T-helper 22 cell (primary cell): ENCODE measurements at places on chromosomes 1 and 21.

DNA sequence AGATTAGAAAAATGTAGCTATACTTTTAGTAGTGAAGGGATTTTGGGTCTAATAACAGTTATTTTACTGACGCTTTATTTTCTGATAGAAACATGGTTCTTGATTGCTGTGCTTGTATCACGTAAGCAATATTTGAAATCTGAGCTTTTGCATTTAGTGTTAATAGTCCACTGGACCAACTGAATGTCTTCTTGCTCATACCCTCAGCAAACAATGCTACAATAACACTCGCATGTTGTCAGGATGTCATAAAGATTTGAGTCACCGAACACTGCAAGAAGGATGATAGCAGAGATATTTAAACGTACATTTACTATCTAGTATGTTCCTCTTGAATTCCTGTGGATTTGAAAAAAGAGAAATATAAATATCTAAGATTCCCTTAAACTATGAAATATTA is 7.5 kb downstream of the DYRK1A start:
- no peak for DNase-seq

DNA sequence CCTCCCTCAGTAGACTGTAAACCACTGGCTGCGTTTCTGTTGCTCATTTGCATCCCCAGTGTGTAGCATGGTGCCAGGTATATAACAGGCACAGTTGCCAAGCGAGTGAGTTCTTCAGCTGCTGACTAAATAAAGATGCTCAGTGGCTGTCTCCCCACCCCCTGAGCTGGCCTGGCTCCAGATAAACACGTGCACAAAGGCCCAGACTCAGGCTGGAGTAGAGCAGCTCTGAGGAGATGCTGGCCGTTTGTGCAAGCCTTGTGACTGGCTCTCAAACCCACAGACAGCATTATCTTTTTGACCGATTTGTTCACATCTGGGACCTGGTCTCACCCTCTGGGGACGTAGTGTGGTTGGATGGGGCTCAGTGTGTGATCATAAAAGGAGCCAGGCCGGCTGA is 7.1 kb downstream of the CHRNB2 start:
- DNase-seq, result no peak

GRCh38 chr1:96361271-96361856 is 360.2 kb upstream of the PTBP2 start:
- DNase-seq, result no peak

- DNase-seq, result no peak
Observed at GRCh38 chr1:18532390-18533170, 51.9 kb downstream of the KLHDC7A start.

- DNase-seq, result no peak
Observed at GRCh38 chr1:152191260-152191659, 32.2 kb upstream of the RPTN start.

DNA sequence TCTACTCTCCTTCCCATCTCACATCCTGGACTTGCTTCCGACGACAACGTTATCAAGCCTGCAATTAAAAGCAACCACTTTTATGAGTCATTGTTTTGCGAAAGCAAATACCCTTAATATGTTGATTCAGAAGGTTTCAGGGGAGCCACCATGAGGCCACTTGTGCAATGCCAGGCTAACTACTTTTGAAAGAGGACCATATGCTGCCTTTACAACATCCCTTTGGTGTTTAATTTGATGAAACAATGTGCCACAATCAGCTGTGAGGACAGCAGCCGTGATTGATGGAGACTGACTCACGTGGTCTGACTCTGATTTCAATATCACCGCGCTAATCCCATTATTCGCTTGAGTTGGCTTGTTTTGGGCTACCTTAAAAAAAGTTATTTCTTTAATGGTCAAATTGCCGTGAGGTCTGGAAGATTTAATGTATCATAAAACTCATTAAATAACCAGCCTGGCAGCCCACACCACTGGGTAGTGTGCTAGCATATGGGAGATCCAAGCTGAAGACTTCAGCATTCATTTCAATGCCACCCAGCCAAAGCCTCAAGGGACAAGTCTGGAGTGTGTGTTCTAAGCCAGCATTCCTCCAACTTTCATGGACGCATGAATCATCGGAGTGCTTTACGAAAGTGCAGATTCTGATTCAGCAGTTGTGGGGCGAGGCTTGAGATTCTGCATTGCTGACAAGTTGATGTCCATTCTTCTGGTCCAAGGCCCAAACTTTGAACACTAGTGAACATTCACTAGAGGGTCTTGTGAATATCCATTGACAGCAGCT is 73.3 kb upstream of the PAXBP1 start:
- no peak for DNase-seq

DNA sequence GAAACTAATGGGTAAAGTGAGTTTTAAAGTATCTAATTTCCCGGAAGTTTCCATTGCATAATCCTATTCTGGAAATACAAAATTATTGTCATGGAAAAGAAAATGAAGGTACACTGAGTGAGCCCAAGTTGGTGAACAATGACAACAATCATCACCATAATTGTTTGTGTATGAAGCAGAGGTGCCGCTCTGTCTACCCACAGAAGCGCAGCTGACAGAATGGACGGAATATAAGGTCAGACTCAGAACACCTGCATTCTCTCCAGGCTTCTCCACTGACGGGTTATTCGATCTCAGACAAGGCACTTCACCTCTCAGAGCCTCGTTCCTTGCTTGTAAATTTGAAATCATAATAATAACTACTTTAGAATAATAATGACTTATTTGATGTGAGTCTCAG is 99.1 kb upstream of the NGF start:
- DNase-seq, result no peak

GRCh38 chr1:173424782-173425407 is 52.2 kb upstream of the PRDX6 start:
- no peak for DNase-seq

GRCh38 chr1:67460676-67461500 is 30.7 kb upstream of the SERBP1 start:
- DNase-seq, result no peak

GRCh38 chr1:167905182-167905581 is 8.8 kb downstream of the ADCY10 start:
- no peak for DNase-seq

DNA sequence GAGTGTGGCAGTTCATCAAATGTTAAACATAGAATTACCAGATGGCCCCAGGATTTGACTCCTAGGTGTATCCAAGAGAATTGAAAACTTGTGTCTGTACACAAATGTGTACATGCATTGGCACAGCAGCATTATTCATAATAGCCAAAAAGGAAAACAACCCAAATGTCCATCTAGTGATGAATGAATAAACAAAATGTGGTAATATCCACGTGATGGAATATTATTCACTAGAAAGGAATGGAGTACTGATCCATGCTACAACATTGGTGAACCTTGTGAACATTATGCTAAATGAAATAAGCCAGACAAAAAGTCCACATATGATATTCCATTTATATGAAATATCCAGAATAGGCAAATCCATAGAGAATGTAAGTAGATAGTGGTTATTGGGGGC is 77.7 kb downstream of the RAVER2 start:
- no peak for DNase-seq

- DNase-seq, result no peak
Observed at GRCh38 chr21:42568376-42568775, 54.7 kb downstream of the SLC37A1 start.

DNA sequence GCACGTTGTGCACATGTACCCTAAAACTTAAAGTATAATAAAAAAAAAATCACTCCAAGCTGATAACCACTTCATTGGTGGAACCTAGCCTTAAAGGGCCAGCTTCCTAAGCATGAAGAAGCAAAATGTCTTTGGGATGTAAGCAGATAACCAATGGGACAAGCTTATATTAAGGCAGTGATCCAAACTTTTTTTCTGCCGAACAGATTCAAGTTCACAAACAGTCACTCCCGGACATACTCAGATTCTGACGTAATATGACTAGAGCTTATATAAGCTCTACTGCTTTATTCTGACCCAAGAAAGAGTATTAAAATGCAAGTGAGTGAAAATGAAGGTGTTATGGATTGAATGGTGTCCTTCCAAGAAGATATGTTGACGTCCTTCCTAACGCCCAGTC is 44.9 kb upstream of the HIVEP3 start:
- no peak for DNase-seq

DNA sequence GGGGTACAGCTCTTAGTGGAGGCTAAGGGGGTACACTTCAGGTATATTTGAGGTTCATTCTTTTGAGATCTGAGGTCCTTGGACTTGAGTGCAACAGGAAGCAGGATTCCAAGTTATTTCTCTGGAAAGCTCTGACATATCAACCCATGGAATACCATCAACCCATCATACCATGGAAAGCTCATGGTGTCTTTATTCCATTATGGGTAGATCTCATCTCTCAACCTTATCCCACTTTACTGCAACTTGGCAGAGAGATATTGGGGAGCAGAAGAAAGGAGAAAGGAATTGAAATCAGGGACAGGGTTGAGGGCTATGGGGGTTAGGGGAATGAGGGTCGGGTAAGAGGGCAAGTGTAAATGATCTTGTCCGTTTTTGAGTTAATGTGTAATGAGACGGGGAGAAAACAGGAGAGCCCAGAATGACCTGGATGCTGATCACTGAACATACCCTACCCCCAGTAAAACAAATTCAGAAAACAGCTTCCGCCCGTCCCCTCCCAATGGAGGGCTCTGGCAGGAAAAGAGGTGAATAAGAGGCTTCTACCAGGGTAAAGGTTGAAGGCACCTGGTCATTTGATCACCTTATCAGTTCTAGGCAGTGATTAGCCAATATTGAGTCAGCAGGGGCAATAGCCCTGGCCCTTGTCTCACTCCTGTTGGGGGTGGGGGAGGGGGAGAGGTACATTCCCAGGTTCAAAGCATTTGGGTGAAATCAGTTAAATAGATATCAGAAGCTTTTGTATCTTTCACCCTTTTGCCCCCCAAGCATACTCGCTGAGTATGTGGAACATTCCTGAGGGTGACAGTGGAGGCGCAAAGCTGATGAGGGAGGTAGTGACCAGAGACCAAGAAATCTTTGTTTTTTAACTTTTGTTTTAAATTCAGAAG is 622 bp upstream of the APOA2 start:
- DNase-seq, result no peak

DNA sequence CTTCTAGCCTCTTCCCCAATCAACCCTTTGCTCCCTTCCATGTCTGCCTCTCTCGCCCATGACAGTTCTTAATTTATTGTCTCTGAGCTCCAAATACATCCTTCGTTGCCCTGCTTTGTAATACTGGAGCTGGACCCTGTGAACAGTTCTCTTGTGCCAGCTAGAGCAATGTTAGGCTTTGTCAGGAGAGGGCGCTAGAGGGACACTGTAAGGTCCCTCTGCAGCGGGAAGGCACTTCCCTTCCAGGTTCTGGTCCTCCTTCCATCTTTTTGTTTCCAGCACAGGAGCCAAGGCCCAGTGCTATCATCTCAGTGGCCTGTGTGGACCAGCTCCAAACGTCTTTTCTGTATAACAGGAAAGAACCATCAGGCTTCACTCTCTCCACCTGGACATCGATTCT is 95.9 kb downstream of the PTPRU start:
- DNase-seq, result no peak

- DNase-seq, result no peak
Observed at GRCh38 chr1:21520899-21521716, 11.9 kb downstream of the ALPL start.

- DNase-seq, result no peak
Observed at GRCh38 chr1:231326248-231326647, 11.4 kb downstream of the EXOC8 start.

DNA sequence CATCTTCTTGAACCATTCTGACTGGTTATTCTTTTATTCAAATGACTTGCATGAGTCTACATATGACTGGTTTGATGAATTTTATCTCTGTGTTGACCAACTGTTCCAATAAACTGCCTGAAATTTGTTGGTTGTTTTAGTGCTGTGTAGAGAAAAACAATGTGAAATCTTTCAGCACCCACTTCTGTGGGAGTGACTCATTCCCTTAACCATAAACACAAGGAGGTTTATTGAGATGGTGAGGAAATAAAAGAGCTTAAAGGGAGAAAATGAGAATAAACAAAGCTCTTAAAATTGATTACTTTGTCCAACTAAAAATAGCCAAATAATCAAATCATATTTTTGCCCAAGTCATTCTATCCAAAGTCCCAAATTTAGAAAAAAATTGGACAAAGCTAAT is 341.1 kb downstream of the TGFB2 start:
- DNase-seq, result no peak

DNA sequence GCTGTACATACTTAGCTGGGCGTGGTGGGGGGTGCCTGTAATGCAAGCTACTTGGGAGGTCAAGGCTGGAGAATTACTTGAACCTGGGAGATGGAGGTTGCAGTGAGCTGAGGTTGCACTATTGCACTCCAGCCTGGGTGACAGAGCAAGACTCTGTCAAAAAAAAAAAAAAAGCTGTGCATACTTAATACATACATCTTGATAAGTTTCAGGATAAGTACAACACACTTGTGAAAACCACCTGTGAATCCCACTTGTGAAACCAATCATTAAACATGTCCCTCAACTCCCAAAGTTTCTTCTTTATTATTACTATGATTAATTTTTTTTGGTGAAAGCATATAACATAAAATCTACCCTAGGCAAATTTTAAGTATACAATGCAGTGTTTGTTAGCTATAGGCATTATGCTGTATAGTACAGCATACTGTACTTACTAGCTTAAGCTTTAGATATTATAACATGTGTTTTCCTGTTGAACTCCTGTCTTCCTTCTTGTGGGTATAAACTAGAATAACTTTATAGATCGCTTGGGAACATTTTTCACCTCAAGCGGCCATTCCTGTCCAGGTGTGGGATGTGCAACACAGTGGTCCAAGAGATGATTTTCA is 41.4 kb downstream of the DISC1 start:
- DNase-seq, result no peak

DNA sequence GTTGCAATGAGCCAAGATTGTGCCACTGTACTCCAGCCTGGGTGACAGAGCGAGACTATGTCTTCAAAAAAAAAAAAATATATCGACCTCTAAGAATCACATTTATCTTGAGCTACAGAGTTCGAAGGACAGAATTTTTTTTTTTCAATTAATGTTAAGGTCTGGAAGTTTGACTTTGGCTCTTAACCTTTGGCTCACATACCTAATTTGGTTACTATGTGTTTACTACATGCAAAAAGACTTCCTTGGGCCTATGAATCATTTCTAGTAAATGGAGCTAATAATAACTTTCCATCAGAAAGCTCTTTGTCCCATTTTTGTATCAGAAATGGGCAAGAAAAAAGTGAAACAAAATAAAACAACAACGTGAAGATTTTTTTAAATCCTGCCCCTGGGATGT is 351.2 kb downstream of the SMYD3 start:
- DNase-seq, result no peak

DNA sequence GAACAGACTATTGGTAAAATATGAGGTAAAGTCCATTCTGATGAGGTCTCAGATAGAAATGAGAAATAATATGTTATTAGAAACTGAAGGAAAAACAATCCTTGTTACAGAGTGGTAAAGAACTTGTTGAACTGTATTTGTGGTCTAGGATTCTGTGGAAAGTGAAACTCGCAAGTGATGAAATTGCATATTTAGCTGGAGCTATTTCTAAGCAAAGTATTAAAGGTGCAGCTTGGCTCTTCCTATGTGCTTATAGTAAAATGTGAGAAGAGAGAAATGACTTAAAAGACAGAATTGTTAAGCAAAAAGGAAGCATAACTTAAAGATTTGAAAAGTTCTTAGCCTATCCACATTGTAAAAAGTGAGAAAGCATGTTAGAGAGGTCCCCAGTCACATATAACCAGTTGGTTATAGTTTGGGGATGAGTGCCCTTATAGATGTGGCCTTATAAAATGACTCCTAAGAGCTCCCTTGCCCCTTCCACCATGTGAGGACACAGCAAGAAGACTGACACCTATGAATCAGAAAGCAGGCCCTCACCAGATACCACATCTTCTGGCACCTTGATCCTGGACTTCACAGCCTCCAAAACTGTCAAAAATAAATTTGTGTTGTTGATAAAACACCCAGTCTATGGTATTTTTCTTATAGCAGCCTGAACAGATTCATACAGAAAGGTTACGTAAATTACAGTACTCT is 24.8 kb downstream of the PHTF1 start:
- DNase-seq, result no peak

- no peak for DNase-seq
Observed at GRCh38 chr21:45011911-45012661, 62.3 kb upstream of the ADARB1 start.
